Kidney (tissue), 22 donors: ENCODE measurements at places on chromosomes 12 and 14. TPM values are rescaled to one million over a fixed set of nuclear protein-coding genes. Genes with fewer than 3 reads are reported as not detected.

DNA sequence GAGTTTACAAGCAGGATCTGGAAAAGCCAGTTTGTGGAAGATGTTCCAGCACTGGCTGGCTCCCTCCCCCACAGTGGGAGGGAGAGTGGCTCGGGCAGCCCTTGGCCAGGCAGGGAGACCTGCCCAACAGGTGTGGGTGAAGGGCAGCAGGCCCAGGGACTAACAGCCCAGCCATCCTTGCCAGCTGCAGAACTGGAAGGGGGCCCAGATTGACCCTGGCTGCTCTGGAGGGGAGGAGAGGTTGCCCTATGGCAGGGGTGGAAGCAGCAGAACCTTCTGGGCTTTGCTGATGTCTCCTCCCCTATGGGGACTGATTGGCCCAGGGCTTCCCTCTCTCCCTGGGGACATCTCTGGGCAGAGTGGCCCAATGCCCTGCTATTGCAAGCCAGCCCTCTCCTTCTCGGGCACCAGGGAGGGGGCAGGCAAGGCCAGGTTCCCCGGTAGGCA lies 20.5 kb downstream of the IRF2BPL start:
- DNase-seq: peak; percentile 85

DNA sequence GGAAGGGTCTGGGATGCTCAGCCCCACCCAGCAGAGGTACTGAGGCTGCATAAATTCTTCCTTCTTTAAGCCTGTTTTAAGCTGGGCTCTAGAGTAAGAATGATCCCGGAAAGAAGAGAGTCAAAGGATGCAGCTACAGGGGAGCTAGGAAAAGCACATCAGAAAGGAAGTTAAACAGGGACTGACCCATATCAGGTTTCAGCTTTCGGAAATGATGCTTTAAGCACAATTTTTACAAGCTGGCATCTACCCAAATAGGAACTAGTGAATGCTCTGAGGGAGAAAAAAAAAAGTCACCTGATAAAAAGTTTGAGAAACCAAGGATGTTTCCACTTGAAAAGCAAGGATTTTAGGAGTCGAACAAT lies 22.0 kb downstream of the TSPAN8 start:
- no peak for DNase-seq

KRT80 gene
- polyA plus RNA-seq: 1.0 TPM

- no peak for DNase-seq
These were observed 3.0 kb downstream of the SMIM10L1 start for GRCh38 chr12:11174022-11174421.

DNA sequence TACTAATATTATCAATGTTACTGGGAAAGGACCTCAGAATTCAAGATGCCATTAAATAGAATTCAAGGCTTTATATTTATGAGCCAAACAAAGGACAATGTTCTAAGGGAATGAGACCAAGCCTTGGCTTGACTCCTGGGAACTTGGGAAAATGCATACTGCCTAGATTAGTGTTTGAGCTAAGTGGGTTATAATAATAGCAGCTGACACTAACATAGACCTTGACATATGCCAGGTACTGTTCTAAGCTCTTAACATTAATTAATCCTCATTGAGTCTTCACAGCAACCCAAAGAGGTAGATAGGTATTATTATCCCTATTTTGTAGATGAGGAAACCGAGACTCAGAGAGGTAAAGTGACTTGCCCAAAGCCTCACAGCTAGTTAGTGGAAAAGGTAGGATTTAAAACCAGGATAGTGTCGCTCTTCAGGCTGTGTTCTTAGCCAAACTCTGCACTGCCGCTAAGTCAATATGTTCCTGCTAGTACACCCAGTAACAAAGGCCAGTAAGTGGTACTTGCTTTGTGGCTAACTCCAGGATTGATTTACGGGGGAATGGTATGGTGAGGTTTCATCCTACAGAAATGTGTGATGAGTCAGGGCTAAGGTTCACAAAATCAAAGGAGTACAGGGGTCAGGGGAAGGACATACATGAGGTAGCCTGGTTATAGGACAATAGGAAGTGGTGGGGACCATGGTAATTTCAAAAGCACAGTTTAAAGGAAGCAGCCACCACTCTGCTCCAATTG lies 35.8 kb upstream of the PRKAB1 start:
- DNase-seq: no peak

- peak; percentile 59 for DNase-seq
These were observed 236.0 kb downstream of the BCL11B start for GRCh38 chr14:99035712-99036610.

DNA sequence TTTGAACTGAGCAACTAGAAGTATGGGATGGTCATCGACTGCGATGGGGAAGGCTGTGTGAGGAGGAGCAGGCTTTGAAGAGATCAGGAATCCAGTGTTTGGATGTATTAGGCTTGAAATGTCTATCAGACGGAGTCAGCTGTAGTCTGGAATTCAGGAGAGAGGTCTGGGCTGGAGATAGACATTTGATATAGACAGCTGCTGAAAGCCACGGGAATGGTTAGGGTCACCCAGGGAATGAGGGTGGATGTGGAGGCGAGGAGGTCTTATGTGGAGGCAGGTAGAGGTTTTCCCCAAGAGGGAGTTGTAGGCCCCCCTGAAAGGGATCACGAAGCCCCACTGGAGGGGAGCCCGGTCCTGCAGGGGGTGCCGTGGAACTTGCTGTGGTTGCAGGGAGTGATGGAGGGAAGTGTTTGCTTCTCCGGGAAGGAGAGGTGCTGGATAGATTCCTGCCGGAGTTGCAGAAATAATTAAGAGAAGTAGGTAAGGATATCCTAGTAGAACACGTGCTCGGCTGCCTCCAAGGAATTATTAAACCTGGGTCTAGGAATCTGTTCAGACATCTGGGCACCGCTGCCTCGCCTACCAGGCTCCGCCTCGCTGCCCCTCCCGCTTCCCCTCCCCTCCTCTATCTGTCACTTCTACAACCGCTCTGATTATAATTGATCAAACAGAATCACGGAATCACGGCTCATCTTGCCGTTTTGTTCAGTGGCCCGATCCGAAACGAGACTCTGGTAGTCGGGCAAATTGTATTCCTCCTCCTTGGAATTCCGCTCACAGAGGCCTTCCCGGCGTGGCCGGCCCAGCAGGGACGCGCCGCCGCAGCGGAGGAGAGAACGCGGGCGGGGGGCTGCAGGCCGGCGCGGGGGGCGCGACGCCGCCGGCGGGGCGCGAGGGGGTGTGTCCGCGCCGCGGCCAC lies 826 bp upstream of the CACNA1C start:
- peak; percentile 71 for DNase-seq

DNA sequence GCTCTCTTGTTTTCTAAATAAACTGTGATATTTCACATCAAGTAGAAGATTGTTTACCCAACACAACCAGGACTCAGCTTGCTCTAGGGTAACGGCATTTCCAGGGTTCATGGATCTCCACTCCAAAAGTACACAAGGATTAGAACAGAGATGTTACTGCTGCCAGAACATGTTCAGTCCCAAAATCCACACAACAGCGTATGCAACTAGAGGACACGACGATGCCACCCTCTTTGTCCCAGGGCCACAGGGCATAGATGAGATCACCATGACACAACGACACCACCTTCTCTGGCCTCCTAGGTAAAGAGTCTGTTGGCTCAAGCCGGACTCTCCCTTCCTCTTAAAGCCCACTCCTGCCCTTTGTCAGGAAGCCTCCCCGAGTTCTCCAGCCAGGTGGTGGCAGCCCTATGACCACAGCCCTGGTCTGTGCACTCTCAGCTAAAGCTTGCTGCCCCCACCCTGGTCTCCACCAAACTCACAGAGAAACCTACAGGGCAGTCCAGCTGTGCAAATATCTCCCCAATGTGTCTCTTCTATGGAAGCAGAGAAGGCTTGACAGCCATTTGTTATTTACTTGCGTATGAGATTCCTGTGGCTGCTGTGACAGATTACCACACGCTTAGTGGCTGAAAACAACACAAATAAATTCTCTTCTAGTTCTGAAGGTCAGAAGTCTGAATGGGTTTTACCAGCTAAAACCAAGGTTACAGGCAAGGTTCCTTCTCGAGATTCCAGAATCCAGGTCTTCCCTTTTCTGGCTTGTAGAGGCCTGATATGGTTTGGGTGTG lies 10.3 kb downstream of the CLMN start:
- DNase-seq: no peak

GRCh38 chr14:94129111-94129757 lies at the start of gene IFI27L2:
TSS of gene IFI27L2 (minus strand) at chr14:94129604. CDS start at chr14:94129564, 40 bp downstream.
- peak; percentile 86 for DNase-seq

GRCh38 chr14:30587141-30587540 lies 28.2 kb downstream of the G2E3 start:
- no peak for DNase-seq

DNA sequence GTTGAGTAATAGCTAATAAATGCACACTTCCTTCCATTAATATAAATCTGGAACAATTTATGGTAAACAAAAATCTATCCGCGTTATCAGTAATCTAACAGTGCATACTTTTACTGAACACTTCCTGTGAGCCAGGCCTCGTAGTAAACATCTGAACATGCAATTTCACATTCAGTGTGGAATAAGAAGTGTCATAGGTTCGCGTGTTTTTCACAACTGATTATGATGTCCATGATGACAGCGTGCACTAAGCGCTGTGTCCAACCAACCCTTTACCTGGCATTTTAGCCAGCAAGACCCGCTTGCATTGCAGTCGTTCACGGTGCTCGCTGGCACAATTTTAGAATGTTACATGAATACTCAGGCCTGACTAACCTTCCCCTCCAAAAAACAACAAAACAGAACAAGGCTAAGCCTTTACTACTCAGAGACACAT lies 2.1 kb downstream of the PNMA1 start:
- DNase-seq: no peak

DNA sequence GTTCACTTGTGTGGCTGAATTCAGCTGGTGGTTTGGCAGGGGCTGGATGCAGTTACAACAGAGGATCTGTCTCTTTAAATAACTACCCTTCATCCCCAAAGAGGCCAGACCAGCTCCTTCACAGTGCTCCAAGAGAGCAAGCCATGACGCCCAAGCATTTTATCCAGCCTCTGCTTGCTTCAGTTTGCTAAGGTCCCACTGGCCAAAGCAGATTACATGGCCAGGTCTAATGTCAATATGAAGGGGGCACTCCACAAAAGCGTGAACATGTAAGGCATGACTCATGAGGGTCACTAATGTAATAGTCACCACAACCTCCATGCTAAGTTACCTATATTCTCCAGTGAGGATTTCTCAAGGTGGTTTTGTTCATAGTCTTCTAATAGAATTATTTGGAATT lies 62.9 kb downstream of the MARK3 start:
- no peak for DNase-seq

GRCh38 chr12:122029620-122030423 lies 8.1 kb downstream of the BCL7A start:
- no peak for DNase-seq

GRCh38 chr12:84508851-84509260 lies 403.7 kb downstream of the SLC6A15 start:
- DNase-seq: peak; percentile 51

GRCh38 chr14:99143793-99144192 lies 128.2 kb downstream of the BCL11B start:
- no peak for DNase-seq

- DNase-seq: no peak
These were observed 47.8 kb upstream of the MED13L start for GRCh38 chr12:116325336-116325664.

DNA sequence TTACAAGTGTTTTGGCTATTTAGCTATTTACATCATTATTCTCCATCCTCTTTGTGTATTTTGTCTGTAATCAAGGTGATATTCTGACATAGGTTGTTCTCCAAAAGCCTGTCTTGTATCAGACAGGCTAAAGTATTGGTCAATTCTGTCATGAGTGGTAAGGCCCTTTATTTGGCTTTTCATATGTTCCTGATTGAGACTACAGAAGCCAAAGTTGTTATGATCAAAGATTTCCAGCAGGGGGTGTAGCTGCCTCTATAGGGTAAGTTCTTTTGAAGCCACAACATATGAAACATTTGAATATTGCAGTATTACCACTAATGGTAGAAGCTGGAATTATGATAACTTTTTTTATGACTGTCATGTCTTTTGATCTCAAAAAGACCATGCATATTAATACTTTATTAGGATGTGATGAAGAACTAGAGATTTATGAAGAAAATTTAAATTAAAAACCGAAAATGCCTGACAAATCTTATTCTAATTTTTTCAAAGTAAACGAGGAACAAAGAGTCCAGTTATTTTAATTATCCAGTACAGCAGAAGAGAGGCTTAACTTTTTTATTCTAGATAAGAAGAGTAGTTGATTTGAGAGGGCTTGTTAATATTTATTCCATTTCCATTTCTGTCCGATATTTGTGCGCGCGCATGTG lies 3.4 kb upstream of the ARHGAP5 start:
- no peak for DNase-seq

STAC3 gene
- polyA plus RNA-seq: 1.5 TPM

DNA sequence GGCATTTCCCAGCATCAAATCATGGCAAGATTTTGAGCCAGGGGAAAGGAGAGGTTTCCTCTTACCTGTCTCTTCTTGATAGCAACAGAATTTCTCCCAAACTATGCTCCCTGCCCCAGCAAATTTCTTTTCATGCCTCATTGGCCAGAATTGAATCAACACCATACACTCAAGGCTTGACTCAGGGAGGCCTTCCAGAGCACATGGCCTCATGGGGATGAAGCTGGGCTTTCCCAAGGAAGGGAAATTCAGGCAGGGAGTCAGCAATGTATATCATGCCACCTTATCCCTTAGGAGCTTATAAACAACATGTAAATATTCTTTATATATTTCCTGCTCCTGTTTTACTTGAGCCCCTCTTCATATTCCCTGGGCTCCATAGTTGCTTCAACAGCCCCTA lies 62.1 kb downstream of the ARF6 start:
- DNase-seq: no peak

GRCh38 chr14:51293149-51293911 lies 53.3 kb downstream of the TMX1 start:
- DNase-seq: no peak

DNA sequence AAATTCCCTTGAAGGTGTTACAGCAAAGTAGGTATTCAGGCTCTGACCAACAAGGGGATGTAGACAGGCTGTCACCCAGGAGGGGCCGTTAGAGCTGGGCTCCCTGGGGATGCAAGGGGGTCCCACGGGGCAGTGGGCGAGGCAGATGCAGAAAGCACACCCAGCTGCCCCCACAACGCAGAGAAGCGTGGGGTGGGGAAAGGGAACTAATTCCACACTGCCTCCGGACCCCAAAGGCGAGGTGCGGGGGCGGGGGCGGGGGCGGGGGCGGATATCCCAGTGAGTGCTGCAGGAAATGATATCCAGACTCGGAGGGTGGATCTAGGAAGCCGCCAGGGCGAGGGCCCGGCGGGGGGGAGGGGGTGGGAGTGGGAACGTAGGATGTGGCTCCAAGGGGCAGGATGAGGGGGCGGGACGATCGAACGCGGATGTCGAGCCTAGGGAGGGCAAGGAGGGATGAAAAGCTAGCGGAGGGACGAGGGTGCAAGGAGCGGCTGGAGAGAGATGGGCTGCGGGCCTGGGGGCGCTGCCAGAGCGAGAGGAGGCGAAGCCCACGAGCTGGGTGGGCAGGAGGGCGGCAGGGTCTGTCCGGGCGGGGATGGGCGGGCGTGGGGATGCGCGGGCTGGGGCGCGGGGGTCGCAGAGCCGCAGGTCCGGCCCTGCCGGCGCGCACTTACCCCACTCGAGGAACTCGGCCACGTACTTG lies 874 bp downstream of the CDC42BPB start:
- DNase-seq: peak; percentile 82

DNA sequence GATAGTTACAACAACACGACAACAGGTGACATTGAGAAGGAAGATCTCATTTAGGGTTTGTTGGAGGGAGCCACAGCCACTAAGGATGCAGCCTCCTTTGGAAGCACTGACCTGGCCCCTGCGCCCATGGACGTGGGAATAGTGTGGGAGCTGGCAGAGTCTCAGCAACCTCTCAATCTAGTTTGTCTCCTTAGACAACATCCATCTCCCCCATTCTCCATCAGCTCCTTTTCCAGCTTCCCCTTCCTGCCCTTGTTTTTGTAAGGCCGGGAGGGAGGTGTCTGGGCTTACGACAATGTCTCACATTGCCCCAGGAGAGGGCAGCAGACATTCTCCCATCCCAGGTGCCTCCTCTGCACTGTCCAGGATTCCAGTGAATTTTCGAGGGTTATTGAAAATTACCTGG lies 170.2 kb upstream of the PZP start:
- no peak for DNase-seq
